ENCODE measurements at places on chromosomes 7 and 10.

- no peak overlapping the region for H3K4me3 ChIP-seq
- no peak overlapping the region for H3K27ac ChIP-seq
- H3K4me1 ChIP-seq, result no peaks in the 10 kb centered on the region
Measured at GRCh38 chr10:14050598-14050997, 280.1 kb downstream of the FRMD4A start.

- no peak overlapping the region for H3K4me3 ChIP-seq
- no peak overlapping the region for H3K27ac ChIP-seq
- DNase-seq, result no peak
- no peaks in the 10 kb centered on the region for H3K36me3 ChIP-seq
- H3K27me3 ChIP-seq, result no peaks in the 10 kb centered on the region
Measured at GRCh38 chr10:24229909-24230308, 21.0 kb downstream of the KIAA1217 start.

- H3K27ac ChIP-seq, result no peak overlapping the region
- no peaks in the 10 kb centered on the region for H3K27me3 ChIP-seq
- no peaks in the 10 kb centered on the region for H3K36me3 ChIP-seq
Measured at GRCh38 chr10:102065561-102066398, 631 bp downstream of the HPS6 start.

- H3K27me3 ChIP-seq, result no peaks in the 10 kb centered on the region
- DNase-seq, result no peak
- H3K27ac ChIP-seq, result no peak overlapping the region
- no peaks in the 10 kb centered on the region for H3K4me1 ChIP-seq
- no peaks in the 10 kb centered on the region for H3K36me3 ChIP-seq
Measured at GRCh38 chr10:98457721-98458120, 11.0 kb upstream of the HPS1 start.

DNA sequence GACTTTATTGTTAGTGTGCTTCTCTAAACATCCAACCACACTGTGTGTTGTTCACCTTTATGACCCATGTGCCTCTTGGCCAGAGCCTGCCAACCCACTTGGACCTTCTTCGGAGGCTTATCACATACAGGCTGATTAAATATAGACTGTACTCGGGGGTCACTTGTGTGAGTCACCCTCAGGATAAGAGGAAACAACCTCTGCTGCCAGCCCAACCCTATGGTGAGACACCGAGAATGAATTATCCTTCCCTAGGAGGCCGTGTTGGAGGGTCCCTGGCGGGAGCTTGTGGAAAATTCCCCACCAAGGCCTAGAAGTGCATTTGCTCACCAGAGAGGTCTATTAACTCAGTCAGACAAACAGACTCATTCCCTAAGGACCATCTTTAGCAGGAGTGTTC lies 63.0 kb downstream of the FAS start:
- no peak for DNase-seq
- no peaks in the 10 kb centered on the region for H3K36me3 ChIP-seq
- H3K27ac ChIP-seq, result no peak overlapping the region
- H3K4me3 ChIP-seq, result no peak overlapping the region
